ENCODE measurements at places on chromosomes 4 and X. TPM values are rescaled to one million over a fixed set of nuclear protein-coding genes. Genes with fewer than 3 reads are reported as not detected.

DNA sequence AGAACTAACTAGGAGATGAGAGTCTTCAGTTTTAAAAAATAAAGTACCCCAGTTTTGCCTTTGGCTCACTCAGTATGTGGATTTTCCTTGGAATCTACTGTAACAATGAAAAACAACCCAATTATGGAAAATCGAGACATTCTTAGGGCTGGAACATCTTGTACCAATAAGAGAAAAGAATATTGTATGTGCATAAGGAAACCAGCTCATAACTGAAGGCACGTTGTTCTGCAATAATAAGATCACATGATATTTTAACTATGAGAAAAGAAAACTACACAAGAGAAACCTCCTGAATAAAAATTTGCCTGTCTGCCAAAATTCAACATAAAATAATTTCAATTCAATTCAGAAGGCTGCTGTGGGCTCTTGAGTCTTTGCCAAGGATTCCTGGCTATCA lies 261.8 kb upstream of the EDNRA start:
- no peak for DNase-seq
- no peak overlapping the region for H3K27ac ChIP-seq
- no peaks in the 10 kb centered on the region for H3K4me1 ChIP-seq
- no peaks in the 10 kb centered on the region for H3K36me3 ChIP-seq
- no peak overlapping the region for H3K4me3 ChIP-seq

GRCh38 chr4:159542296-159542695 lies 439.4 kb downstream of the RAPGEF2 start:
- no peak overlapping the region for H3K27ac ChIP-seq
- no peak overlapping the region for H3K4me3 ChIP-seq
- no peaks in the 10 kb centered on the region for H3K36me3 ChIP-seq
- H3K27me3 ChIP-seq, result no peaks in the 10 kb centered on the region

GRCh38 chr4:26074712-26075430 lies 160.9 kb downstream of the SMIM20 start:
- no peak overlapping the region for H3K27ac ChIP-seq
- no peaks in the 10 kb centered on the region for H3K4me1 ChIP-seq
- no peaks in the 10 kb centered on the region for H3K36me3 ChIP-seq
- no peaks in the 10 kb centered on the region for H3K27me3 ChIP-seq
- no peak overlapping the region for H3K4me3 ChIP-seq

DNA sequence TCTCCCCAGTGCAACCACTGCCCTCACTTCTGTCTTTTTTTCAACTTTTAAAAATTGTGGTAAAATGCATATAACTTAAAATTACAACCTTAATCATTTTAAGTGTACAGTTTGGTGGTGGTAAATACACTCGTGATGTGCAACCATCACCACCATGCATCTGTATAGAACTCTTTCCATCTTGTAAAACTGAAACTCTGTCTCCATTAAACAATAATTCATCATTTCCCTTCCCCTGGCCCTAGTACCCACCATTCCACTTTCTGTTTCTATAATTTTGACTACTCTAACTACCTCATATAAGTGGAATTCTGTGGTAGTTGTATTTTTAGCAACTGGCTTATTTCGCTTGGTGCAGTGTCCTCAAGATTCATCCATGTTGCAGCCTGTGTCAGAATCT lies 6.8 kb upstream of the CTBP1 start:
- no peak overlapping the region for H3K27ac ChIP-seq
- peaks cover 8% of the 10 kb centered on the region for H3K36me3 ChIP-seq
- H3K27me3 ChIP-seq, result no peaks in the 10 kb centered on the region
- H3K4me1 ChIP-seq, result no peaks in the 10 kb centered on the region
- no peak overlapping the region for H3K4me3 ChIP-seq
- DNase-seq, result no peak

GRCh38 chr4:48058617-48059530 lies 42.3 kb downstream of the NIPAL1 start:
- H3K4me1 ChIP-seq, result no peaks in the 10 kb centered on the region
- no peaks in the 10 kb centered on the region for H3K36me3 ChIP-seq
- DNase-seq, result no peak
- no peak overlapping the region for H3K4me3 ChIP-seq
- H3K27me3 ChIP-seq, result no peaks in the 10 kb centered on the region

Gene SMARCAD1
- 45.3 TPM for total RNA-seq

Gene TMSB15A
- total RNA-seq, result 32.8 TPM

Gene DMP1
- not detected for total RNA-seq
